T-helper 17 cell (primary cell): ENCODE measurements at places on chromosomes 11 and 22.
A peak's percentile ranks its signal among the peaks of the same experiment; 100 is the strongest.

GRCh38 chr22:41600976-41601375 is 11.3 kb upstream of the PMM1 start:
- no peak for DNase-seq

DNA sequence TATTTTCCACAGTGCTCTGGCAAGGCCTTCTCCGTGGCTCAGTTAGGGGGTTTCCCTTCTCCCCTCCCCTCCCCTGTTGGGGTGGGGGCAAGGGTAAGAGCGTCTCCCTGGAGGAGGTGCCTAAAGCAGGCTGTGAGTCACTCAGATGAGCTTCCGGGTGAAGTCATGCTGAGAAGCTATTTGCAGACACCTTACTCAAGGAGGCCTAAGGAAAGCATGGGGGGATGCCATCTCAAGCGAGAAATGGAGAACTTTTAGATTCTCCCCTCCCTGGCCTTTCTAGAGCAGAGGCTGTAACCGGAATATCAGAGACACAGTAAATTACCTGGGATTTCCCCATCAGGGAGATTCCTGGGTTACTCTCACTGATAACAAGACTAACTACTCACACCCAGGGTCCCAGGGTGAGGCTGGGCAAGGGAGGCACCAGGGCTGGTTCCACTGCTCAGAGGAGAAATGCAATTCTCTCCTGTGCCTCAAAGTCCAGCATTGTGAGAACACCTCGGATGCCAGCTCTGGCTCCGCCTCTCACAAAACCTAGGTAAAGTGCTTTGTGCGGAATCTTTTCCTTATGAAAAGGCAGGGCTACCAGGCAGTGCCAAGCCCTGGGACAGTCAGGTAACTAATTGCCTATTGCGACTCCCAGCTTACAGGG is 123.6 kb downstream of the ABTB2 start:
- DNase-seq, result peak; percentile 51

DNA sequence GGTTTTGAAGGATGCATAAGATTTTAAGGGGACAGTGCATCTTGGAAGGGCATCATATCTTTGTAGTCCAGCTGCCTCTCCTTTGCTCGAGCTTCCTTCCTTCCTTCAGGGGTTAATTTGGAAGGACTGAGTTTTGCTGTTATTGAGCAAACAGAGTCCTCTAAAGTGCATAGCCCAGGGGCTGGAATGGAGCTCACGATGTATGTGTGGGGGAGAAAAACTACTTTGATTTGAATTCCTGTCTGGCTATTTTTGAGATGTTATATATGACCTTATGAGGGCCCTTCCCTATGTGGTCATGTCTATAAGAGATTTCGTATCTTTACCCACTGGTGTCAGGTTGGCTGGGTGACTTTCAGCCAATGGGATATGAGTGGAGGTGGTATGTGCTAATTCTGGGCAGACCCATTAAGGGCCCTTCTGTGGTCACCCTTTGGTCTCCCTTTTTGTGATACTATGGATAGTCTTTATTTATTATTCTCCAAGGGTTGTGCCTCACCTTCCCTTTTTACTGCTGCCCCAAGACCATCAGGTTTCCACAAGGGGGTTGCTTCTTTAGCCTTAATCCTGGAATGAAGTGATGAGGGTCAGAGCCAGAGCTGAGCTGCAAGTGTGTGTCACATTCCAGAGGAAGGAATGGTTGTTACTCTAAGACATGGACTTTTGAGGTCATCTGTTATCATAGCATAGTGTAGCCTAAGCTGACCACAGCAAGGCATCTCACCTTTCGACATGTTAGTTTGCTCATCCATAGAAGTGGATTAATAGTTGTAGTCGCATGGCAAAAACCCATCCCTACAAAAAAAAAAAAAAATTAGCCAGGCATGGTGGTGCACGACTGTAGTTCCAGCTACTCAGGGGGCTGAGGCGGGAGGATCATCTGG is 54.6 kb downstream of the LRRC74B start:
- DNase-seq, result no peak

GRCh38 chr11:117279711-117280376 is 11.3 kb upstream of the BACE1-AS start:
- no peak for DNase-seq

- DNase-seq, result no peak
Observed at GRCh38 chr11:8228231-8228630, 35.4 kb downstream of the LMO1 start.

DNA sequence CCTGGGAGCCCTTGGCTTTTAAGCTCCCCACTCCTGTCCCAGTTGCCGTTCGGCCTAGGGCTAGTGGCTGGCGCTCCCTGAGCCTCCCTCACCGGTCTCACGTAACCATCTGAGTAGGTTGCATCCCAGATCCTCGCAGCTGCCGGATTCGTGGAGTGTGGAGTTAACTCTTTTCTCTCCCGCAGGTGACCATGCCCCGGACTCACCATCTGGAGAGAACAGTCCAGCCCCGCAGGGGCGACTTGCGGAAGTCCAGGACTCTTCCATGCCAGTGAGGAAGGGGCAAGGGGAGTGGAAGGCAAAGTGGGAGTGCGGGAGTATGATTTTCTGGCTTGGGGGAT is 902 bp downstream of the MUS81 start:
- no peak for DNase-seq

DNA sequence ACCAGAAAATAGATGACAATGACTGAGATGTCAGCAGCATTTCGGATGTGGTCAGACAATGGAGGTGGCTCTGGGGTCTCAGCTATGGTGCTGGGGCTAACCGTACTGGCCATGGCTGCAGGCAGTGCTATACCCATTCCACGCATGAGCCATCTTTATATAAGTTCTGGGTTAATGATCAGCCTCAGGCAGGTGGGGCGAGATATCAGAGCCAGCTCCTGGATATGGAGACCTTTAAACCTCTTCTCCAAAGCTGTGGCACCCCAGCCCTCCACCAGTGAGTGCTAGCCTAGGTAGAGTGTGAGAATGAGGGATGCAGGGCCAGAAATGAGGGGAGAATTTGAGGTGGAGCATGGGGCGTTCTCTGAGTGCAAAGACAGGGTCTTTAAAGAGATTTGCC is at the start of gene SLC5A4:
Gene SLC5A4, minus strand, starts transcription at position 131 of the 400 bp plus-strand sequence. Its CDS starts 18 bp downstream, at position 113.
- DNase-seq, result no peak

DNA sequence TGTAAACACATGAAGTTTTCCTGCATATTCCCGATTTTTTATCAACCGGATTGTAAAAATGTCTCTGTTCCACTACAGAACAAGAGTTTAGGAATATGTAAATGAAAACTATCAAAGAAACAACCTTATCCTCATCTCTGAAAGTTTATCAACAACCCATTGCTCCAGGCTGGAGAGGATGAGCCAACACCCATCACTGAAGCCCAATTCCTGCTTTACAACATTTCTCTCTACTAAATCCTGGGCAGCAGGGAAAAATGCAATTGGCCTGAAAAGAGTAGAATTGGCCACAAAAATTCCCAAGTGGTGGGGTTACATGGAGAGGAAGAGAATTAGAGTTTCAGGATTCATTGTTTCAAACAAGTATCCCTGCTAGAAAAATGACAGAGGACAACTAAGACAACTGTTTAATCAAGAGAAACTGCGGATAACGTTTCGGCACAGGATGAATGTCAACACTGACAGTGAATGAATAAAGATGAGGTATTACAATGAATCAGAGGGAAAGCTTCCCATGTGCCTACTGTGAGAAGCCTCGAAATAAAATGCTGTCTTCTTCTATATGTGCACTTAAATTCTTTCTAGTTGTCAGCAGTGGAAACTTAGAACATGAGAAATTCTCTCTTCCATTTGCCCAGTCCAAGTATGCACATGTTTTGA is 317.3 kb upstream of the ANO3 start:
- DNase-seq, result no peak

DNA sequence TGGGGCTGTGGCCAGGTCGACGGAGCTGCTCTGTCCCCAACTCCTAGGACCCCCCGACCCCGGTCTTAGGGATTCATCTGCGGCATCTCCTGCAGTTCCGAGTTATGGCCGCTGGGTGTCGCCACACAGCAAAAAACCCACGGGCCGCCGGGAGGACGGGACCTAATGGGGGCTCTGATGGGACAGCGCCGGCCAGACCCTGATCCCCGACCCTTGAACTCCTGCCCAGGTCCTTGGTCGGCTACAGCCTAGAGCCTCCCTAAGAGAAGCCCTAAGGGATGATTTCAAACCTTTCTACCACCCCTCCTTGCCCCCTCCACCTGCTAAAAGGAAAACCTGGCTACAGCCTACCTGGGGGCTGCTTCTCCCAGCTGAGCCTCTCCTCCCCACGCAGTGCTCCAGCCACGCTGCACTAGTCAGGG is 30.8 kb upstream of the LRRC10B start:
- DNase-seq, result peak; percentile 38

- peak; percentile 75 for DNase-seq
Observed at GRCh38 chr22:36365020-36365411, 22.8 kb downstream of the MYH9 start.

GRCh38 chr11:116424615-116425261 is 348.0 kb downstream of the BUD13 start:
- no peak for DNase-seq

DNA sequence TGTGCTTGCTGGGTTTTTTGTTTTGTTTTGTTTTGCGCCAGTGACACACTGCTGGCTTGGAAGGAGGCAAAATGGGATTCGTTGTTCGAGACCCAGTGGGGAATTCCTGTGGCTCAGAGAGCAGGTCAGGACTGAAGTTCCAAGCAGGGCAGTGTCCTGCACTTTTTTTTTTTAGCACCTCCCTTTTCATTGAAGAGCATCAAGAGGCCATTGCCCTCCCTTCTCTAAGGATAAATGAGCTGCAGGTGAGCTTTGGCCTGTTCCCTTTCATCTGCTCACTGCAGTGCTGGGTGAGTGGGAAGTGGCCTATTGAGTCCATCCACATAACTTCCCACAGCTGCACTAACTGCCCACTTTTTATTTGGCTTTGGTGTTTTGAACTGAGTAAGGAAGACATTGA is 87.8 kb downstream of the ARHGAP42 start:
- no peak for DNase-seq

GRCh38 chr22:37503183-37503683 is 16.0 kb downstream of the CARD10 start:
- DNase-seq, result no peak

- DNase-seq, result no peak
Observed at GRCh38 chr11:19957294-19957943, 202.9 kb downstream of the DBX1 start.

DNA sequence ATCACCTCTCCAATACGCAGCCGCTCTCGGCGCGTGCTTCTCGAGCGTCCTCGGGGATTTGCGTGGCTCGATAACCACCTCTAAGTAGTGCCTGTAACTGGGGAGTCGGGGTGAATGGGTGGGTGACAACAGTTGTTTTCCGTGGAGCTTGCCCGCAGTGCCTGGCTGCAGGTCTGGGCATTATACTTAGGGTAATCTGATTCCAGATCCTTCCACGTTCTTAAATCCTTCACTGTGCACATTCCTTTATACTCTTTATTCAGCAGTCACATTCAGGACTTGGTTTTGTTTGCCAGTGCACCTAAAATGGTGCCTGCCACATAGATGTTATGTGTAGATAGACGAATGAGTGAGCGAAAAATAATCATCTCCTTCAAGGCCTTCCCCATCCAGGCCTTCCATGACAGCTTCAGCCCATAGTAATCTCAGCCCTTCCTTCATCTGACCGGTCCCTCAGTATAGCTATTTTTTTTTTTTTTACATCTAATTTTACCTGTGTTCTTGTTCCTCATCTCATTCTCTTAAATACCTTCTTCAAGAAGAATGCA is 602 bp downstream of the NAT10 start:
- DNase-seq, result no peak

GRCh38 chr11:12100429-12100828 is 10.0 kb upstream of the MICAL2 start:
- DNase-seq, result no peak

GRCh38 chr11:10540546-10540914 is 457 bp downstream of the RNF141 start:
- no peak for DNase-seq

DNA sequence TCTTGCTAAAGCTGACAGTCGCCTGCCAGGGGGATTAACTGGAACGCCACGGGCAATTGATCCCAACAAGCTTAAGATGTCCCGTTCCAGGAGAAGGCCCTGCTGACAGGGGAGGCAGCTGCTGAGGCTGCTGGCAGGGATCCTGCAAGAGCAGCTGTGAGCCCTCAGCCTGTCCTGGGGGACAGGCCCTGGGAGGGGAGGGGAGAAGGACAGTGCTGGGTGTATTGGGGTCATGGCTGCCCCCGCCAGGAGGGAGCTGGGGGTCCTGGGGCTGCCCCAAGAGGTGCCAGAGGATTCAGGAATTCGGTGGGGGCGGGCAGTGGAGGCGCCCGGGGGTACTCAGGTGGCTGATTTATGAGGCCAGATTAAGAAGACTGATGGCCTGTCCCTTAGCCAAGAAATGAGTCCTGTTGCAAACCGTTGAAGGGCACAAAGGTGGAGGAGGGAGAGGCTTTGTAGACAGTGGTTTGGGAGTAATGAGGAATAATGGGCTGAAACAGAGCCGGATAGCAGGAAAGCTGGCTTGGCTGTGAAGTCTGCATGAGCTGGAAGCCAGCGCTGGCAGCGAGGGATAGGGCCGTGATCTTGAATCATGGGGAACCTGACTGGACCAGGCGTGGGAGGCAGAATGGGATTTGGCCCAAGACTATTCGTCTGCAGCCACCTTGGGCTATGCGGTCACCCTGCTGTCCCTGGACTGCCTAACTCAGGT is 133.5 kb downstream of the CACNA1I start:
- DNase-seq, result no peak

DNA sequence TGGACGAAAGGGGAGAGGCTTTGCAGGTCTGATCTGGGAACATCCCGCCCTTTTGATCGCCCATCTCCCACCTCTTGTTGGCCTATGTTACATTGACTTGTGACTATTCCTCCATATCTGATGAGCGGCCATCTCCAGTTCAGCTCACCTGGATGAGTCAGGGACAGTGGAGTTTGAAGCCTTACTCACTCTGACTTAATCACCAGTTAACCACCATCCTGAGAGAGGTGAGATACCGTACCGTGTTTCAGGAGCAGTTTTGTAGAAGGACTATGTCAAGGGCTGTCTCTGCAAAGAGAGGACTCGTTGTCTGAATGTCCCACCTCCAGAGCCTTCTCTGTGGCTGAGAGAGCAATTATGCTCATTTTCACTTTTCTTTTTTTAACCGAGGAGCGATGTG is 771.7 kb downstream of the NTM start:
- no peak for DNase-seq

DNA sequence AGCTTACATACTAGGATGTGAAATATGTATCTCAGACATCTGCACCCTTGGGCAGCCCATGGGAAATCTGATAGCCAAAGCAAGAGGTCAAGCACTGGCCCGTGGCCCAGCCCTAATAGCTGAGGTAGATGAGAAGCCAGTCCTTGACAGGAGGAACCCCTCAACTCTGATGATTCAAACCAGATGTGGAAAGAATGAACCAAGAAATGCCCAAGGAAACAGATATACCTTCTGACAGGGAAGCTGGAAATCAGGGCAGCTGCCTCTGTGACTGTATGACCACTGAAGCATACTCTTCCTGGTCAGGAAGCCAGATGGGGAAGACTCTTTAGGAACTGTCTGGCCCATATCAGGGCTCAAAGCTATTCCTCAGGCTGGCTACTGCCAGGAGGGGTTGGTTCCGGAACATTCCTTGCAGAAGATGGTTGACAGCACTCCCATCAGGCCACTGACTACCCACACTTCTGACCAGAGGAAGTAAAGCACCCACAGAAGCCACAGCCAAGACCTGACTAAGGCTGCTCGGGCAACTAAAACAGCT is 124.2 kb downstream of the SWAP70 start:
- no peak for DNase-seq

- no peak for DNase-seq
Observed at GRCh38 chr22:37417677-37418348, 9.5 kb downstream of the ELFN2 start.

GRCh38 chr11:7353100-7353499 is 101.4 kb downstream of the SYT9 start:
- DNase-seq, result no peak
